ENCODE measurements at places on chromosomes 4 and X. TPM values are rescaled to one million over a fixed set of nuclear protein-coding genes. Genes with fewer than 3 reads are reported as not detected.

Gene IL2RG
- total RNA-seq: not detected

Gene EPGN
- 0.32 TPM for total RNA-seq

Gene ATP8A1
- 2.2 TPM for total RNA-seq

Gene ARR3
- not detected for total RNA-seq

Gene GSX2
- total RNA-seq: not detected

Gene SAGE1
- total RNA-seq: not detected

All from bronchial smooth muscle cell (primary cell).